HAP-1 (cell line): ENCODE measurements at places on chromosomes 5 and 9.

GRCh38 chr9:100938507-100938906, 90.0 kb upstream of the PLPPR1 start:
- no peak for DNase-seq

DNA sequence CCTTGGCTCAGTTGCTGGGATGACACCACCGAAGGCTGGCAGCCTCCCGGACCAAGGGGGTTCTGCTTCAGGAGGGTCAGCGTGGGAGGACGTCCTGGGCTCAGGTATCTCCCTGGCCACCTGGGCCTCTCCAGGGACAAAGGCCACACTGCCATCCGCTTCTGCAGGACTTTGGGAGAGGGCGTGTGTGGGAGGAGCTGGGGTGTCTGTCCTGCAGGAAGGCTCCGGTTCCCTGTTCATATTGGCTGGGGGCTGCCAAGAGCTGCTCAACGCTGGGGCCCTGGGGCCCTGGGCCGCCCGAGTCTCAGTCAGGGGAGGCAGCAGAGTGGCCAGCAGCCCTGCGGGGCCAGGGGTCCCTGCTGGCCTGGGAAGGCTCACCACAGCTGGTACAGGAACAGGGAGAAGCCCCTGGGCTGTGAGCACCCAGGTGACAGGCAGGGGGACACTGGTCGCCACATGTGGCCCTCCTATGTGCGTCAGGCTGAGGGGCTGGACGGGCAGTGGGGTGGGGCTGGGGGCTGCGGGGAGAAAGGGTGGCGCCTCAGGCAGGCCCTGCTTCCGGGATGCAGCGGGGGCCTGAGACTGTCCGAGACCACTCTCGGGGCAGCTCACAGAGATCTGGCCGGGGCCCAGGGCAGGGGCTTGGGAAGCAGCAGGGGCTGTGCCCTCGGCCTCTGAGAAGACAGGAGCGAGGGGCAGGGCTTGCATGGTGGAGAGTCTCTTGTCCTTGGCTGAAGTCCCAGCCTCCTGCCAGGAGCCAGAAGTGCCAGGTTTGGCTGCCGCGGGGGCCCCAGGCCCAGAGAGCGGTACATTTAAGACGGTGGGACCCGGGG, 4.9 kb upstream of the CARD9 start:
- no peak for DNase-seq

DNA sequence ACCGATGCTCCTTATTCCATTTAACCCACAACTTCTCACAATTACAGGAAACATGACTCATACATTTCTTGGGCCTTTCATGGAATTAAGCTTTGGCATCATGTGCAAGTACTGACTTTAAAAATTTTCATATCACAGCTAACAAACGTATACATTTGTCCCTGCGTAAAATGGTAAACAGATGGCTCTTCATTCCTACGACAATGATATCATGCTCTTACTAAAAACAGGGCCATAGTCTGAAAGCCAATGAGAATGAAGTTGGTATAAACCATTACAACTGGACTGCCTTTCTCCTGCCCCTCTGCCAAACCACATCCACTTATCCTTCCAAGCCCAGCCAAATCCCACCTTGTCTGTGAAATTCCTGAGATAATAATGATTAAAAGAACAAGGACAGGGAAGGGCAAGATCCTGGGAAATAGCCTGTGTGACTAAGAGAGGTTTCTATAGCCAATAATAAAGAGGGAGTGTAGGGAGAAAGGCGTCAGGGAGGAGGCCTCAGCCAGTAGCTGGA, 44.9 kb upstream of the ZNF366 start:
- no peak for DNase-seq

DNA sequence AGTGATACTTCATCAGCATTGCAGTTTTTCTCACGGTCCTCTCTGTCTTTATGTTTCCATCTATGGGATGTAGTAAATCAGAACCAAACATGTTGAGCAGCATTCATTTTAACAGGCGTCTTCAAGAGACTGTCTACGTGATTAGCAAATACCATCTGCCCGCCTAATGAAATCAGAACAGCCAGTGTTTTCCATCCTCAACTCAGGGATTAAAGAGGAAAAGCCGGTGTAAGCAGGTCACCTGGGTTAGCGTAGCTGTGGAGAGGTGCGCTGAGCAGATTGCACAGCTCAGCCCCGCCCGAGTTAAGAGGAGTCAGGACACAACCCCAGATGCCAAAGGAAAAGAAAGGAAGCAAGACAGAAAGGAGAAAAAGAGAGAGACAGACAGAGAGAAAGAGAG, 54.3 kb upstream of the ANKRD33B start:
- no peak for DNase-seq

DNA sequence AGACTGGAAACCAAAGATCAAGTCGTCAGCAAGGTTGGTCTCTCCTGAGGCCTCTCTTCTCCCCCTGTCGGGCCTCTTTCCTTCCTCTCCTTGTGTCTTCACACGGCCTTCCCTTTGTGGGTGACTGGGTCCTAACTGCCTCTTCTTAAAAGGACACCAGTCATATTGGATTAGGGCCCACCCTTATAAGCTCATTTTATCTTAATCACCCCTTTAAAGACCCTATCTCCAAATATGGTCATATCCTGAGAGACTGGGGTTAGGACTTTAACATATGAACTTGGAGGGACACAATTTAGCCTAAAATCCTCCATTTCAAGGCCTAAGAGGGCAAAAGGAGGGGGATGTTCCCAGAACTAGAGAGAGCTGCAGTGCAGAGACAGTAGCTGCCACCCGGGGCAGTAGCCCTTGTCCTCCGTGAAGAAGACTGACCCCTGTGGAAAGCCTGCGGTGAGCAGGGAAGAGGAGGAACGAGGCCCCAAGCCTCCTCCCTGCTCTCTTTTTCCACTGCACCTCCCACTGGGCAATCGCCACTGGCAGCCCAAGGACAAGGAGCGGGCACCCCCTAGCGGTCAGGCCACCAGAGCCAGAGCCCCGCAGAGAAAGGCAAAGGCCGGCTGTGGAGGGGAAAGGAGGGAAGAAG, 34.9 kb downstream of the CFAP90 start:
- DNase-seq = peak; percentile 90

- DNase-seq = no peak
Observed at GRCh38 chr5:61245486-61245885, 83.2 kb upstream of the SMIM15 start.

DNA sequence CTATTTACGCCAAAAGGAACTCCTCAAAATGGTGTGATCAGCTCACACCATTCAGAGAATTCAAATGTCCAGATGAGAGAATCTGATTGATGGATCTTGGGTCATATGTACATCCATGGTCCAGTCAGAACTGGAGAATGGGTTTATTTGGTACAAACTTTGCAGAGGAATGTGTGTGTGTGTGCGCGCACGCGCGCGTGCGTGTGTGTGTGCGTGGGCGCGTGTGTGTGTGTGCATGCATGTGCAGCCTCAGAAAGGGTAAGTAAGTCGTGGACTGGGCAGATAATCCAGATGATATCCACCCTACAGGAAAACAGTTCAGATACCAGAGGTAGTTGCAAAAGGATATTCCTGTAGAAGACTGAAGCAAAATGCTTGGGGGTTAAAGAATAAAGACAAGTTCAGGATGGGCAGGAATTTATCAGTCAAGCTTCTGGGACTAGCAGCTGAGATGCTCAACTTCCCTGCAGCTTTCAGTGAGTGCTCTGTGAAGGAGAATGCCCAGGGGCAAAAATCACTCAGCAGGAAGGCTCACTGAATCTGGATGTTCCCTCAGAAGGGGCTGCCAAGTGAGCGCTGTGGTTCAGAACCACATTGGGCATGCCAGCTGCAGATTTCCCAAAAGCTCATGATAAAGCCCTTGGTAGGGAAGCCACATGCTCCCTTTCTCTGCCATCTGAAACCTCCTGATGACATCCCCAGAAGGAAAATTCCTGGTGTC, 440.5 kb upstream of the SGCD start:
- DNase-seq = no peak

GRCh38 chr5:139915266-139915665, 119.7 kb downstream of the PSD2 start:
- DNase-seq = no peak

- no peak for DNase-seq
Observed at GRCh38 chr9:19630760-19631159, 158.1 kb downstream of the SLC24A2 start.

DNA sequence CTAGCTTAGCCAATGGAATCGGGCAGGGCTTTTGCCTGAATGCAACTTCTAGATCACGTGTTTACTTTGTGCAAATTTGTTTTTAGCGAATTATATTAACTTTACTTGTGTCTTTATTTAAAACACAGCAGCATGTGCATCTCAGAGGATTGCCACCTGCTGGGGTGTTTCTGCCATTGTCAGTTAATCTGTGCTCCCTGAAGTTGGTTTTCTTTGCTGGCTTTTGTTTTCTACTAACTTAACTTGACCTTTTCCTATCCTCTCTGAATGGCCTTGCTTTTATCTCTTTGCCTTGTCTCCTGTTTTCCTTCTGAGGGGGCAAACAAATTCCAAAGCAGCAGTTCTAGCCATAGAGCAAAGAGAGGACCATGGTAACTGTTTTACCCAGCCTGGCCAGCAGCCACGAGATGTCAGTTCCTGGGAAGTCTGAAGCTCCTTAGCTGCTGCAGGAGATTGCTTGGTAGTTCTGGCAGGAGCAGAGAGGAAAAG, 67.6 kb downstream of the ARHGEF28 start:
- DNase-seq = peak; percentile 25

GRCh38 chr5:127941646-127942045, 141.9 kb upstream of the SLC12A2 start:
- peak; percentile 68 for DNase-seq

- DNase-seq = no peak
Observed at GRCh38 chr5:132378580-132378979, 9.1 kb downstream of the SLC22A5 start.

GRCh38 chr5:119582987-119583386, 46.4 kb upstream of the FAM170A start:
- DNase-seq = no peak

- DNase-seq = peak; percentile 68
Observed at GRCh38 chr5:72818866-72819534, 2.5 kb downstream of the TNPO1 start.

DNA sequence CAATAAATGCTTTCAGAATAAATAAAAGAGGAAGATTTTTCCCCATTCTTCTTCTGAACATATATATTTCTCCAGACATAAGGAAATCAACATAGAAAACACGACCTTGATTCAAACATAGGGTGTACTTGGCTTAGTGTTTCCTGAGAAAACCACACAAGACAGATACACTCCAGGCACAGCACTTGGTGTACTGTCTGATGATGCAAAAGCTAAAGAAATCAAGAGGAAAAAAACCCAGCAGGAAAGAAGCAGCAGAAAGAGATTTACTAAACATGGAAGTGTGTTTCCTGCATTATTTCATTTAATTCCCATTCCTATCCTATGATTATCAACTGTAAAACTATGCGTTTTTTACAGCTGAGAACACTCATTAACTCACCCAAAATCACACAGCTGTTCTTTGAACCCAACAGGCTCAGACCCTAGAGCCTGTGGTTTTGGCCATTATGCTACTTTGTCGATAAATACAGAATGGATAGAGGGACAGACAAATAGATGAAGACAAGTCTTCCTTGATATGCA, 46.1 kb downstream of the NIPAL4 start:
- no peak for DNase-seq

GRCh38 chr9:122213589-122214413, 15.0 kb downstream of the LHX6 start:
- peak; percentile 95 for DNase-seq

GRCh38 chr5:159873680-159874079, 42.6 kb upstream of the ADRA1B start:
- no peak for DNase-seq

- DNase-seq = no peak
Observed at GRCh38 chr5:35543408-35543807, 74.3 kb upstream of the SPEF2 start.

DNA sequence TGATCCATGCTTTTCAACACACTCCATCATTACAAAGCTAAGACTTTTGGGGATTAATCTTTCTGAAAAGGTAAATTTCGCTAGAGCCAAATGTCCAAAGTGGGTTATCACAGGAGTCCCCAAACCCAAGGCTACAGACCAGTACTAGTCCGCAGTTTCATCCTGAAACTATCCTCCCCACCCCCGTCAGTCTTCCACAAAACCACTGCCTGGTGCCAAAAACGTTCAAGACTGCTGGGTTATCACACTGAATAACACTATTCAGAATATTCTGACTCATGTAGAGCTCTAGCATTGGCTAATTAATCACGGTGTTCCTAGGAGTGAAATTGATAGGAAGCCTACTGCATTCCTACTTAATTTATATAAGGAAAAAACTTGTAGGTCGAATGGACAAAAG, 24.7 kb downstream of the ERP44 start:
- no peak for DNase-seq

DNA sequence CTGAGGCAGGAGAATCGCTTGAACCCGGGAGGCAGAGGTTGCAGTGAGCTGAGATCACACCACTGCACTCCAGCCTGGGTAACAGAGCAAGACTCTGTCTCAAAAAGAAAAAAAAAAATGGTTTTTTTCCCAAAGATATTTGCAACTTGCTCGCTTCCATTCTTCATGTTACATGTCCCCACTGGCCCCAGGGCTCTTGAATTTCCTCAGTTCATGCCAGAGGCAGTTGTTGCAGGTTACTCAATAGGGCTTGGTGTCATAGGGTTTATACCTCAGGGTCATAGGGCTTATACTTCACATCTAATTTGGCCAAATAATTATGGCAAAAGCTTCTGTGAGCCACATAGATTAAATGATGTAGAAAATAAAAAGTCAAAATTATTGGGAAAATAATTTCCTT, 44.1 kb upstream of the KCNV2 start:
- no peak for DNase-seq

- no peak for DNase-seq
Observed at GRCh38 chr5:6527749-6528455, 79.2 kb downstream of the UBE2QL1 start.

DNA sequence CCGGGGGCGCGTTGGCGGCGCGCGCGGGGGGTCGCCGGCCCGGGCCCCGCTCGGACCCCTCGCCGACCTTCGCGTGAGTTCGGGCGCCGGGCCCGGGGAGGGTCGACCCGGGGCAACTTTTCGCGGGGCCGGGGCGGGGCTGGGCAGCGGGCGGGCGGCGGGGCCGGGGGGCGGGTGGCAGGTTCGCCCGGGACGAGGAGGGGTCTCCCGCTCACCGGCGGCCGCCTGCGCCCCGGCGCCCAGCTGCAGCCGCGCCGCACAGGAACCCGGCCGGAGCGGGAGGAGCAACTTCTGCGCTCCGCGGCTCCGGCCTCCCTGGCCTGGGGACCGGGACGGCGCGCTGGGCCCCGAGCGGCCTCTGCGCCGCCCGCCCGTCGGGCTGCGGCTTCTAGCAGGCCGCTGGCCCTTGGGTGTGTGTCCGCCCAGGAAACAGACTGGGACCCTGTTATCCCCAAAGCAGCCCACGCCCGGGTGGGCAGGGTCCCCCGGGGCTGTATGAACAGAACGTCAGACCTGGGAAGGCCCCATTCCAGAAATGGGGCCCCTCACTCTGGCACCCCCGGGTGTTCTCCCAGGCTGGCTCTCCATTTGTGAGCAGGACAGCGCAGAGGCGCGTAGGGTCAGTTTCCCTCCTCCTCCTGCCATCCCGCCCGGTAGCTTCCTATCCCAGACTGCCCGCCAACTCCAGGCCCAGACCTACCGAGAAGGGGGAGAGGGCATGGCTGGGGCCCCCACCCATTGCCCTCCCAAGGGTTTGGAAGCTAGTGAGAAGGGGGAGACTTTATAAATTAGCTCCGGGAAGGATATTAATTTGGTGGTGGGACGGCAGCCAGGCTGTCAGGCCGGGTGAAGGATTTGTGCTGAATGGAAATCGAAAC, 708 bp downstream of the RXRA start:
- DNase-seq = no peak
